ENCODE measurements at places on chromosomes 7 and 10.

- no peak for DNase-seq
These were observed 297.9 kb downstream of the PLXDC2 start for GRCh38 chr10:20114179-20114578.

DNA sequence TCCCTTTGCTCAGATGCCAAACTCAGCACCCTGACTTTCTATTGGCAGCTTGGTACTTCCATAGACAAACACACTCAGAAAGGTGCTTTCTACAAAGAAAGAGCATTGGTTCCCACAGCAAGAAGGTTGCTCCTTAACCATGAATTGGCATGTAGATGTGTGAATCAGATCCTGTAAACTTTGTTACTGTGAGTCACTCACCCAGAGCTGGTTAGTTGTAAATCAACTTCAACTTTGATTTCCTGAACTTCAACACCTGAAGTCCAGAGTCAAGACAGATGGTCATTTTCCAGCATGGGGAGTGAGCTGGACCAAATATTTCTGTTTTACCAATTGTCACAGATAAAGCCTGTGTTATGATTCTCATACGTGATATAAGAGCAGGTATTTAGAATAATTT is 797.2 kb downstream of the TNS3 start:
- no peak for DNase-seq

DNA sequence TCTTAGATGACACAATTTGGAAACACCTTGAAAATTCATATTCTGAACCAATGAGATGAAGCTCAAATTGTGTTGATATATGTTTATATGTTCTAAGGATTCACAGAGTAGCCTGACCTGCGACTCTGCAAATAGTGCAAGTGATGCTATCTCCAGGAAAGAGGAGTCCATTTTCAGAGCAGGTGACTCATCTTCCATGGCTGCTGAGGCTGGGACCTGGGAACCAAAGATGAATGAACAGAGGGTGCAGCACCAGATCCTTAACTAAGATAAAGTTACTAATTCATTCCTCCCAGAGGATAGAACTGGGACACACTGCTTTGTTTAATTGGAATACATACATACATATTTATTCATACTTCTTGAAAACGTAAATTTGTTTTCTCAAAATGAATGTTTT is 240.6 kb upstream of the SEMA3C start:
- no peak for DNase-seq

DNA sequence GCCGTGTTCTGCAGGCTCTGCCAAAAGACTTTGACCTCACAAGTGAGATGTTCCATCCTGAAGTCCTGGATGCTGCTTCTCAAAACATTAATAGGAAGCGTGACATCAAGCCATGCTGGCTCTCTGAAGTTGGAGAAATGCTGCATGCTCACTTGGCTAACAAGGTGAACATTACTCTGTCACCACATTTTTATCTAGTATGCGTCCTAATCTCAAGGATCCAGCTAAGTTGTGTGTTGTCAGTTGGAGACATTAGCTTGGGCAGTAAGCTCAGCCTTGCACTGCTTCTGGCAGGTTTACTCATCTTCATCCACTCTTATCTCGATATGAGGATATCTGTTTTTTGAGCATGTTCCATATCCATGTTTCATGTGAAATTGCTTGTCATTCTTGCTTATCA is 165.2 kb downstream of the SDK1 start:
- DNase-seq = no peak

DNA sequence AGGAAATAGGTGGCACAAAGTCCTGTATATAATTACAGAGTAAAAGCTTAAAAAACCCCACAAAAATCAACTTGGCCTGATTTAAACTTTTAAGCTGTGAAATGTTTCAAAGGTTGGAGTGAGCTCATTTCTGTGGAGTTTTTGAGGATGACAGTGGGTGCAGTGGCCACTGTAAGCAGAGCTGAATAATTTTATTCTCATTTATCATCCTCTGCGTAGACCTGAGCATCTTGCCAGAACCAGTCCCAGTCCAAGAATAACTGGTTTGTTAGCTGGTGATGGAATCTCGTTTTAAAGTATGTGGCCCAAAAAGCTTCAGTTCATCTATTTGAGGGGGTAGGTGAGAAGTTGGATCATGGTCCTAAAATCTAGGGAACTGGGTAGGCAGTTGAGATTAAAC is 4.4 kb downstream of the BMPER start:
- no peak for DNase-seq

- DNase-seq = peak; percentile 19
These were observed 616.2 kb downstream of the DNAJB6 start for GRCh38 chr7:157952841-157953645.

DNA sequence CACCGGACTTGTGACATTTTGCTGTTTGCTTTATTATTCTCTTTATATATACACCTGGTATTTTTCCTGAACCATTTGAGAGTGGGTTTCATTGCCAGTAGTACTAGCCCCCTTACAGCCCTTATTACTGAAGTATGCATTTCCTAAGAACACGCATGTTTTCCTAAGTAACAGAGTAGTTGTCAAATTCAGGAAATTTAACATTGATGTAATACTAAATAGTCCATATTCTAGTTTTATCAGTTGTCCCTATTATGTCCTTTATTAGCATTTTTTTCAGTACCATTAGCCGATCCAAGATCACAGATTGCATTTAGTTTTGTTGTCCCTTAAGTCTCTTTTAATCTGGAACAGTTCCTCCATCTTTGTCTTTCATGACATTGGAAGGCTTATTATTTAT is 8.0 kb downstream of the KMT2E start:
- no peak for DNase-seq

DNA sequence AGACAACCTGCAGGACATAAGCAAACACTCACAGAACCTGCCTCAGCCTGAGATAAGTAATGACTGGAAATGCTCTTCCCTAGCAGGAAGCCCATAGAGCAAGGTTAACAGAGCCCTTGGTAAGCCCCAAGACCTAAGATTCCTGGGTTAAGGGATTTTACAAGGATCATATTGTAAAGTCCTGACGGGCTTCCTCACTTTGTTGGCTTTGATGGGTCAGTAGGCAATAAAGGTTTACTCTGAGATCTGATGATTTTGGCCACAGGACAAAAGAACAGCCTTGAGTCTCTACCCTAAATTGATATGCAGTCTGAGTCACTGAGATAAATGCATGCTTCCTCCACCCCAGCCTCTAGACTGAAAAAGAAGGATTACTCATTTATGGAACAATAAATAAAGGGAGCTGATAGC is 270.8 kb downstream of the HTR7 start:
- DNase-seq = no peak

DNA sequence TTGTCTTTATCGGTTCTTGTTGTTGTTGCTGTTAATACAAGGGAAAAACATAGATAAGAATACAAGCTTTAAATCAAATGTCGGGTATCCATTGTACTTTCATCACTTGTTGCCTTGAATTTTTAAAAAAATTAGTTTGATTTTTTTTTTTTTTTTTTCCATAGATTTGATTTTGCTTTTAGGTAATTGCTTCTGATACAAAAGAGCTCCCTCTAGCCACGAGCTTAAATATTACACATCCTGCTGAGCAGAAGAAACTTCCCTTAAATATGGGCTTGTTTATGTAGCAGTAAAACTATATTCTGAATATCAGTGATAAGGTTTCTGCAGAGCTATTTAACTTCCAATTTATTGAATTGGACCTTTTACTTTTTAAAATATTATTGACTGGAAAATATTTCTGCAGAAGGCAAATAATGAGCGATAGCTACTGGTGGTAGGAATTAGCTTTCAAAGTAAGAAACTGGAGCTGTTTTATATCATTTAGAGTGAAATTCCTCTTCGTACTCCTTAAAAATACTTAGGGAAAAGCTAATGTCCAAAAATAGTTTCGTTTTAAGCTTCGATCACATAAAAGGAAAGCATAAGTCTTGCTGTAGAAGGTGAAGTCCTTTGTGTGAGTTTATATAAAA is 216.9 kb downstream of the POLR1F start:
- DNase-seq = no peak

GRCh38 chr7:7474436-7474835 is 61.2 kb downstream of the COL28A1 start:
- DNase-seq = no peak
